ENCODE measurements at places on chromosomes 5 and 9.

GRCh38 chr9:86512929-86513328, 158.7 kb upstream of the TUT7 start:
- no peak for DNase-seq

- peak; percentile 19 for DNase-seq
These were observed 3.0 kb upstream of the TUSC1 start for GRCh38 chr9:25681266-25681665.

GRCh38 chr9:79975621-79976256, 404.0 kb downstream of the TLE4 start:
- DNase-seq: no peak

DNA sequence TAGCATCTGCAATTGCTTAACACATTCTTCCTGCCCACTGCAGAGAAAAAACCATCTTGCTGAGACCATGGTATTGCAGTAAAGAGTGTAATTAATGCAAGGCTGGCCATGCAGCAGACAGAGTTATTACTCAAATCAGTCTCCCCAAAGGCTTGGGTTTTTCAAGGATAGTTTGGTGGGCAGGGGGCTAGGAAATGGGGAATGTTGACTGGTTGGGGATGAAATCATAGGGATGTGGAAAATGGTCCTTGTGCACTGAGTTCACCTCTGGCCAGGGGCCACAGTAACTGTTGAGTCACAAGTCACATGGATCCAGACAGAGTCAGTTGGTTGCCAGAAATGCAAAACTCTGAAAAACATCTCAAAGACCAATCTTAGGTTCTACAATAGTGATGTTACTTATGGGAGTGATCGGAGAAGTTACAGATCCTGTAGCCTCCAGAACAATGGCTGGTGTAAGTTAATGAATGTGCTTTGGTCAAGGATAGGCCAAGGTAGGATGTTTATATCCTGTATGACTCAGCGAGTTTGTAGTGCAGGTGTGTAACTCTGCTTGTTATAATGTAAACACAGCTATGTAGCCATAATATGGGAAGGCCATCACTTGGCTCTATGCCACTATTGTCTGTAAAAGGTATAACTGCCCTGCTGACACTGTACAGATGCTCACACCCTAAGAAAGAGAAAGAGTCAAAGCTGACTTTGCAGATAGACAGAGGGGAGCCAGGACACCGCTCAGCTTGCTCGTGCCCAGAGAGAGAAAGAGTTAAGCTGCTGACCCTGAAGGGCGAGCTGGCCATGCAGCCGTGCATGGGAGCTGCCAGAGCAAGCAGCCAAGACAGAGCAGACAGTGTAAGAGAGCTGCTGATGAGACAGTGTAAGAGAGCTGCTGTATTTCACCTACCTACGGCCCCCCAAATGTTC, 27.2 kb downstream of the C9orf152 start:
- DNase-seq: no peak

- no peak for DNase-seq
These were observed 53.2 kb downstream of the MEF2C start for GRCh38 chr5:88829775-88830174.

DNA sequence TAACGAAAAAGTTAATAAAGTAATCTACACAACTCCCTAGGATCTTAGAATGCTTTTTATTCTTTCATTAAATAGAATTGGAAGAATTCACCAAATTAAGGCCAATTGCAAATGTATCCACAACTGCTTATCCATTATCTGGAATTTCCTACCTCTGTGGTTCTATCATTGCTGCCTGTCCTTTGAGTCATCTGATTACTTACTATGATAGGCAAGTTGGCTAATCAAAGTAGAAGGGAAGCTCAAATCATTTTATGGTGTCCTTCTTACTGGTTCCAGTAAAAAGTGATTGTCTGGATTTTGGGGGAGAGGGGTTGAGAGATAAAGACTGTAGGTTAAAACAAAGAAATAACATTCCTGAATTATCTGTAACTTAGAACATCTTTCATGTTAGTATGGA, 161.4 kb upstream of the GNA14 start:
- no peak for DNase-seq

DNA sequence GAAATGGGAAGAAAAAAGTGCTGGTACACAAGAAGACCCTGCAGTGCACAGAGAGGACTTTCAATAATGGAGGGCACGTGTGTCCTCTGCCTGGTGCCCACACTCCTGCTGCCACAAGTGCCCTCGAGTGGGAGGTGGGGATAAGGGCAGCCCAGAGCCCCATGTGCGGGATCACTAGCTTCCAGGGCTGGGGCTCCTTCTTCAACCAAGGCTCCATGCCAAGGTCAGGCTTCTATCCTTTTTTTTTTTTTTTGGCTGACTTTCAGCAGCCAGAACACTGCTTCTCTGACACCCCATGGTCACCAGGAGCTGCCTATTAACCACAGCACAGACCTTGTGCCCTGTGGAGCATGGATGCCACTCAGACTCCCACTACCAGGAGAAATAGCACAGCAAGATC, 7.5 kb downstream of the ACSL6 start:
- DNase-seq: no peak

- no peak for DNase-seq
These were observed 81.9 kb downstream of the GPR21 start for GRCh38 chr9:123115146-123115913.

- no peak for DNase-seq
These were observed 9.2 kb downstream of the NSD1 start for GRCh38 chr5:177142778-177143177.

- no peak for DNase-seq
These were observed 19.2 kb upstream of the FGFR4 start for GRCh38 chr5:177067503-177067902.

DNA sequence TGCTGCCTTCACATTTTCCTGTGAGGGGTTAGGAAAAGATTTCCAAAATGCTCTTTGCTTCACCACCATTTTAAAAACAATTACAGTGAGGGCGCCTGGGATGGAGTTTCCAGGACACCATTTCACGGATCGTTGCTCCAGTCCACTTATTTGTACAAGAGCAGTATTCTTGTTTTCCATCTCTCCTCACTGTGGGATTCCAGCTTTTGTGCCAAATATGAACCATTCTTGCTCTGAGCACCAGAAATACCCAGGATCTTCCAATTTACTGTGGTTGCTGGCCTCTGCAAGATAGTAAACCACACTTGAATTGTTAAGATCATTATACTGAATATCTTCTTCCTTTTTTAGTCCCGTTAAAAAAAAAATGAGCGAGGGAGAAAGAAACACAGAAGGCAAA, 899.5 kb downstream of the TLE1 start:
- DNase-seq: no peak

DNA sequence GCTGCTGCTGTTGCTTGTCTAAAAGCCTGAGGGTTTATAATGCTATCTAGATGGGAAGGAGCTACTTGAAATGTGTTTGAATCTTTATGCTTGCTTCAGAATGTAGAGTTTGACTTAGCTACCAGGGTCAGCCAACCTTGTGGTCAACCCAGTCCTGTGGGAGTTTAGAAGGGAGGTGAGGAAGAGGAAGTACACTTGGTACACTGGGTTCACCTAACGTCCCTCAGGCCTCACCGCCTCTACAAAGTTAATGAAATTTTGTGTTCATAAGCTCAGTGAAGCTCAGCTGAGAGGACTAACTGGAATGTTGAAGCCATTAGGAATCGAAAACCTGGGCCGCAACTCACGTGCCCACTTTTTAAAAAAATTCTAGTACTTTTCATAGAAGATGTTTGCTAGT, 10.7 kb downstream of the IQGAP2 start:
- no peak for DNase-seq

- no peak for DNase-seq
These were observed 11.5 kb downstream of the GABRA6 start for GRCh38 chr5:161697001-161697400.

All from stomach (tissue), 19 donors.